CD4-positive, alpha-beta T cell treated with Interleukin-17A for 1 hour (primary cell): ENCODE measurements at places on chromosomes 1 and 21.
A peak's percentile ranks its signal among the peaks of the same experiment; 100 is the strongest.

DNA sequence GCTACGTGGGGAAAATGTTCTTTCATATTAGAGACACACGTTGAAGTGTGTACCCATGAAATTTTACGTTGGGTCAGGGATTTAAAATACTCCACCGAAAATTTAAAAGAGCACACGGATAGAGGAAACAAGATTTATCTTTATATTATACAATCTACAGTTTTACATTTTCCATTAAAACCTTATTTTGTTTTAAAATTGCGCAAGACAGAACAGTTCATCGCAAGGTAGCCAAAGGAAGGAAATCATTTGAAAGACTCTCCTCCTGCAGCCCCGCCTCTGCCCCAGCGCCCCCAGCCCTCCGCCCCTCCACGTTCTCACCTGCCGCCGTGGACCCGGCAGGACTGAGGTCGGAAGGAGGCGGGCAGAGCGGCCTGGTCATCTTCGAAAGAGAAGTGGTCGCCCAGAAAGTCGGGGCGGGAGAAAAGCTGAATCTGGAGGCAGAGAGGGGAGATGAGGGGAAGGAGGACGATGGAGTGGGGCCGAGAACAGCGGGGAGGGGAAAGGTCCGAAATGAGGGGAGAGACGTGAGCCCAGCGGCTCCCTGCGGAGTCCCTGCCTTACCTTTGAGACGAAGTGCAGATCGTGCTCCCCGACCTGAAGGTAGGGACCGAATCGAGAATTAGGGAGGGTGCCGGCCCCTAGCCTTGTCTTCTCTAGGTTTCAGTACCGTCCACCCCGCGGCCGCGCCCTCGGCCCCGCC lies 18.0 kb downstream of the CRYBG2 start:
- DNase-seq, result peak; percentile 40

- DNase-seq, result no peak
Measured at GRCh38 chr1:207910591-207911354, at the start of gene CD34. CD34 (minus strand) TSS chr1:207911125; CDS start chr1:207911080, 45 bp downstream.

DNA sequence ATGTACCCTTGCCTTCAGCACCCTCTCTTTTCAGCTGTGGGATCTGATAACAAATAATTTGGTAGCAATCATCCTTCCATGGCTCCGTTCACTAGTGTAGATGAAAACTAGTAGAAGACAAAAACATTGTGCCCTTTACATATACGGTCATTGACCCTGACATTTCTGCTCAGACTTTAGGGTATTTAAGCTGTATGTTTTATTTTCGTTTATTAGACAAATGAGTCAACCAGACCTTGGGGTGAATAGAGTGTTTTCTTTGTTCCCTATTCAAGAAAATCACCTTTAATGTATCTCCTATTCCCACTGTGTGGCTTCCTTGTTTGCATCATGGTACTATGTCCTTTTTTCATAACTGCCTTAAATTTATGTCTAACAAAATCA lies 187.3 kb downstream of the VAV3 start:
- no peak for DNase-seq

DNA sequence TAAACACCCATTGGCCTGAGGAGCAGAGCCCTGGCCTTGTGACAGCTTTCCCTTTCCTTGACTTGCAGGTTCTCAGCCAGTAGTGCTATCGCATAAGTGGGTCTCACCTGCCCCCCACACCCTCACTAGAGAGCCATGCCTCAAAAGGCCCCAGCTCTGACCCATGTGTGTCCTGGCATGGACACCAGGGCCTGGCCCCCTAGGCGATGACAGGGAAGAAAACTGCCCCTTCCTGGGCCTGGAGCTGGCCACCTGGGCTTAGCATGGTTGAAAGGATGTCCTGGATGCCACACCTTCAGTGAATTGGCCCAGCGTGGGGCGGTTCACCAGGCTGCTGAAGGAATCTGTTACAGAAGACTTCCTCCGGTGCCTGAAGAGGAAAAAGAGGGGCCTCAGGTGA lies 18.5 kb downstream of the TTC39A start:
- DNase-seq, result no peak

DNA sequence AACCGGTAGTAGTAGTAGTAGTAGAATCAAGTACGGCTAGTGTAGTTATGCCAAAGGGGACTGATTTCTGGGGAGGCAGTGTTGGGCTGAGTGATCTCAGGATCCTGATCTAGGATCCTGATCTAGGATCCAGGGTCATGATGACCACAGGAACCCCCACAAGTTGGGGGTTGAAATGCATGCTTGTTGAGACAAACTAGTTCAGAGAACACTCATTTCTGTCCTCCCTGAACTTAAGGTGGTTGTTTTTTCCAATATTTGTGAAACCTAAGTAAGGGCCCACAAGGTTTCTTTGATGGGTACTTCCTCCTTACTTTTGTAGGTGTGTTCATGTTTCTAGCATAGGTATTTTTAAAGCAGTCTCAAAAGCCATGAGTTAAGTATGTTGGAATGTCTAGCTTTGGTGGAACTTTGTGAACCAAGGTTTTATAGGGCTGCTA lies 33.9 kb upstream of the PDC start:
- DNase-seq, result no peak

- DNase-seq, result no peak
Measured at GRCh38 chr1:93734999-93735398, 53.4 kb upstream of the BCAR3 start.

- peak; percentile 8 for DNase-seq
Measured at GRCh38 chr1:93708734-93709481, 27.3 kb upstream of the BCAR3 start.

DNA sequence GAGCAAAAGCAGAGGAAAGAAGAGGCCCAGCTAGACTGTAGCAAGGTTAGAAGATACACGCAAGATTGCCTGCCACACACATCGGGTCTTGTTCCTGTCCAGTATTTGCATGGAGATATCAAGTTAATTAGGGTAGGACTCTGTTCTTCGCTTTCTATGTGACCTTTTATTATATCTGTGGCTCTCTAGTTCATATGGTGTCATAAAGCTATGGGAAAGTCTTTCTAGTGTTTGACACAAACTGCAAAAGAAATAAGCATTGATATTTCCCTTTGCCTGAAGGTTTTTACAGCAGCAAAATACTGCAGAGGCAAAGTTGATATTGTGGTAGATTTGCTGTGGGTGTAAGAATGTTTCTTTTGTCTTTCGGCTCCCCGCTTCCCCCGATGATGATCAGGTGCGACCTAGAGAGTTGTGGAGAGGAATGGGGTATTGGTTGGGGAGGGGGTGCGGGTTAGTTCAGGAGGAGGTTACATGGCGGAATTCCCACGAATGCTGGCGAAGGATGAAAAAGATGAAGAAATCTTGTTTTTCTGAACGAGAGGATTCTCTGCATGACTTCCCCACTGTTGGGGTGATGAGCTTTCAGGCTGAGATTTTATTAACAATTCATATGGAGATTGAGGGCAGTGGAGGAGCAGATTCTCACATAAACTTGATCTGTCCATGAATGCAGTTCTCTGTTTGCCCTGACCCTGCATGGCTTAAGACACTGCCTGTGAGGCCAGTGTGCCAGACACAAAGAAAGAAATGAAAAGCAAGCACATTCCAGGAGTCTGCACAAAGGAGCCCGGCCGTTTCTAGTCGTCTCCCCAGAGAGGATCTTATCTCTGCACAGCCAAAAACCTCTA lies 550.2 kb downstream of the USP25 start:
- no peak for DNase-seq
